ENCODE measurements at places on chromosomes 2 and 18. TPM values are rescaled to one million over a fixed set of nuclear protein-coding genes. Genes with fewer than 3 reads are reported as not detected.
A peak's percentile ranks its signal among the peaks of the same experiment; 100 is the strongest.

DNA sequence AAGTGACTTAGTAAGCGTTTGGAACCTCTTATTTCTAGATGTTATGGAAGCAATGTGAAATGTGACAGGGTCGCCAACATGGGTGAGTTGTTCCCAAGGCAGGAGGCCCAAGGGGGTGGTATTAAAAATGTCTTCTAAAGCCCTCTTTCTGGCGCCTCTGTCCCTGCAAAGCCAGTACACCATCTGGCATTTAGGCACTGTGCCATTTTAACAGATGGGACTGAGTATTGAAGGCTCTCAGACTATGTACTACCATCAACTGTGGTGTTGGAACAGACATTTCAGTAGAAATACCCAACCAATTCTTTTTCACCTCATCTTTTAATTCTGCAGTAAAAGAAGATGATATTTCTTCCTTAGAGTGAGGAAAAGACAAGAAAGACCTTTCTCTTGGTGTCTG, 384.5 kb upstream of the MMADHC start:
- no peak for DNase-seq

DNA sequence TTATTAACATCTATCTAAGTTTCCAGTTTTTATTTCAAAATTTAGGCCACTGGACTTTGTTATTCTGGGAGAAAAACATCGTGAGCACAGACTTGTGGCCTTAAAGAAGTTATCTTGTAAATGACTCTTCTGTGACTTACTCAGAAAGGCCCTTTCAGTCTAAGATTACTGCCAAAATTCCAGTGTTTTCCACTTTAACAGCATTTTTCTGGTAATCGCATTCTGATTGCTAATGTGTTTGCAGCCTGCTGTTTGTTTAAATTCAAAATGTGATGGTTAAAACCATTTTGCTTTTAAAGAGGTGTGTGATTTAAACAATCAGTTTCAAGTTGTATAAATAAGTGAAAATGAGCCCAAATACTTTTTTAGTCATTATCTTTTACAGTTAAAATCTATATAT, 136.7 kb upstream of the DAPL1 start:
- no peak for DNase-seq

GRCh38 chr18:2898186-2898640, 51.4 kb downstream of the EMILIN2 start:
- DNase-seq, result no peak

GRCh38 chr18:28175930-28176697, 816 bp downstream of the CDH2 start:
- no peak for DNase-seq

DNA sequence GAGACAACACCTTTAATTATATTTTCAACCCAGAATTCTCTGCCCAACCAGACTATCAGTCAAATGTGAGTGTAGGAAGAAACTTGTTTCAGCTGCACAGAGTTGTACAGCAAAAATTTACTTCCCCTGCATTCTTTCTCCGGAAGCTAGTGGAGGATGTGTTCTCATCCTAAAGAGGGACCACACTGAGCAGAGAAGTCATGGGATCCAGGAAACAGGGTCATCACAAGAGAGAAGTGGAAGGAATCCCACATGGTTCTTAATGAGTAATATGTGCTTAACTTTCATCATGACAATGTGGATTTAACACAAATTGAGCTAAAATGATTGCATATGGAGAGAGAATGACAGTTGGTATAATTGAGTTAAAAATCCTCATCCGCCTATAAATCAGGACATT, 78.2 kb downstream of the INPP4A start:
- no peak for DNase-seq

GRCh38 chr2:49028101-49028500, 126.2 kb downstream of the FSHR start:
- DNase-seq, result no peak

DNA sequence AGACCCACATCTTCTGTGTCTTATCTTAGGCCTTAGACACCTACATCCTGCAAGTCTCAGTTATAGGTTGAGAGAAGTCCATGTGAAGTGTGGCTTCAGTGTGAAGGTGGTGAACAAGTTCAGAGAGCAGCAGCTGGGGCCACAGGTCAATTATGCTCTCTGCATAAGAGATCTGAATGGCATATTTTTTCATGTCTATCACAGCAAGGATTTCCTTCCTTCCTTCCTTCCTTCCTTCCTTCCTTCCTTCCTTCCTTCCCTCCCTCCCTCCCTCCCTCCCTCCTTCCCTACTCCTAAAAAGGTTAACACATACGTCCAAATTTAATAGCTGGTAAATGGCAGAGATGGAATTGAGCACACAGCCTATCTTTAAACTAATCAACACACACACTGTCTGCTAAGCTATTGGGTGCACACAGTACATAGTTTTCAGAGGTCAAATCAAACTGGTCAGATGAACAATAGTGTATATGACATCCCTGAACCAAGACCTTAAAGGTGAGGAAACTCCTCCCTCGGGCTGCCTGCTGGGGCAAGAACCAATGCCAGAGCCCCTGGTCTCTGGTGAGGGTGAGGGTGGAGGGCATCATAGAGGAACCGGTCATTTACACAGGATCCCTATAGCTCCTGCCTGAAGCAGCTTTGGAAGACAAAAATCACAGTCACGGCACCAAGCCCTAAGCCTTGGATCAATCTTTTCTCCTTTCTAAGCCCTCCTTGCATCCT, 240.9 kb downstream of the ICOS start:
- DNase-seq, result no peak

FBLN7 gene
- 7.4 TPM for total RNA-seq

- no peak for DNase-seq
Observed at GRCh38 chr2:157866666-157867642, 9.2 kb downstream of the ACVR1 start.

DNA sequence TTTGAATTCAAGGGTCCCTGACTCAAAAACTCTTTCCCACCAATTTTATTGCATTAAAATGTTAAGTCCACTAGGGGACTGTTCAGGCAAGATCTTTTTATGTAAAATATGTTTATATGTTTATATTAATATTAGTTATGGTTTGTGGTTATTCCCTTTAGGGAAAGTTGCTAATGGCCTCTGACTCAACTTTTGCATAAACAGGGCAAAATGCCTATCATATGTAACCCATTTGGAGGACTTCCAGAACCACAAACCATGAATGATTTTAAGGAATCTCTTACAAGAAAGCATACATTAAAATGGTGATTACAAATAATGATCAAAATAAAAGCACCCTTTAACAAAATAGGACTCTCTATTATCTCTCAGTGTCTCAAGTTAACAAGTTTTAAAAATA, 1484.5 kb upstream of the ZEB2 start:
- DNase-seq, result no peak

INPP5D gene
- total RNA-seq, result 333 TPM

GRCh38 chr2:53994818-53995808, 24.3 kb upstream of the PSME4 start:
- DNase-seq, result no peak

DNA sequence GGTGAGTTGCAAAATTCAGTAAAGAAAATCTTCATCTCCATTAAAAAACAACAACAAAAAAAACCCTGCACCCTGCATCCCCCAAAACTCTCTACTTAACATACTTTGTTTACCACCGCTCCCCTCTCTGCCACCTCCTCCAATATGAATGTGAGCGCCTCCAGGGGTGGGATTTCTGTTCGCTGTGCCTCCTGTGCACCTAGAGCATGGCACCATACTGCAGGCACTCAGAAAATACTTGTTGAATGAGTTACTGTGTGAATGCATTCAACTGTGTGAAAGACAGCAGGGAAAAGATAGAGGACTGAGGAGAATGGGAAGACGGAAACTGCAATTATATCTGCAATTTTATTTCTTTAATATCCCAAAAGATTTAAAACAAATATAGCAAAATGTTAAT, 4.5 kb downstream of the CEBPZ start:
- DNase-seq, result no peak

DNA sequence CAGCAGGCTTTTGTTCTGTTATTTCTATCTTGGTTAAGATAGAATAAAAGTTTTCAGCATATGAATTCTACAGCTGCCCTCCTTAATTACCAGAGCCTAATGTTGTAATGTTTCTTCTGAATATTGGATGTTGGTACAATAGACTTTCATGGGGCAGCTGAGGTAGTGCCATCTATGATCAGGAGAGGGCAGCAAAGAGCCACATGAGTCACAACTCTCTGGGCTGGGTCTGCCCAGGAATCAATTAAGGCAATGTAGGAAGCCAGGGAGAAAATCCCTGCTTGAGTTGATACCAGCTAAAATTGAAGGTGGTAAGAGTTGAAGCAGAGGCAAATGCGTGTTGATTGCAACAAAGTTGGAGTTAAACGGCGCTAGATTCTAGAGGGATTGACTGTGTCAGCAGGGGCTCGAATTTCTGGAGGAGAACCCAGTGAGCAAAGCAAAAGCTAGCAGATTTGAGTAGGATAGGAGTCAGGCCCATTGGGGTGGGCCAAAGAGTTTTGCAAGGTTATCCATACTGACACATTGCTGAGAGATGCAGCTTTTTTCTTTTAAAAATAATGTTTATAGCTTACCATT, 10.6 kb upstream of the MC5R start:
- peak; percentile 87 for DNase-seq

APCDD1 gene
- total RNA-seq, result 5.4 TPM

NBAS gene
- 63.6 TPM for total RNA-seq

DNA sequence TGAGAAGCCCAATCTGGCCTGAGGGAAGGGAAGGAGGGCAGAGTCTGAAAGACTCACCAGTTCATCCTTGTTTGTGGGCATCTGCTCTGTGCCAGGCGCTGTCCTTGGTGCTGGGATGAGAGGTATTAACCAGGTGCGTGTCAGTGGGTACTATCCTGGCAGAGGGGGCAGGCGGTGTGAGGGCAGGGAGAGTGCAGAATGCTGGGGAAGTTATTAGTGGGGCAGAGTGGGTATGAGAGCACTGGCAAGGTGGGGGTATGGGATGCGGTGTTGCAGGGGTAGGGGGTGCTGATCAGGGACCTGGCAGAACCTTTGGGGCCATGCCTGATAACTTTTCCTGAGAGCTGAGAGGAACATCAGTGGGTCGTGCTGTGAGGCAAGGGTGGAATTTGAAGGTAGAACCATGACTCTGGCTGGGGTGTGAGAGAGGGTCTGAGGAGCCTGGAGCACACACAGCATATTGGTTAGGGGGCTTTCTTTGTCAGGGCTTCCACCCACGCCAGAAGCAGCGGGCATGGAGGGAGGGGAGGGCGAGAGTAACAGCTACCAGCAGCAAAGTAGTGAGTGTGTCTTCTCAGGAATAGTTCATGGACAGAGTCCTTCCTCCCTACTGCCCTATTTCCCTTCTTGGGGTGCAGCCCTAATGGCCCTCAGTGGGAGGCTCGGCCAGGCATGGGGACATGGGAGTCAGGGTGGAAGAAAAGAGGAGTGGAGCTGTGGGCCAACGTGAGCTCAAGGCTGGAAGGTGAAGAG, 290.7 kb downstream of the CYP26B1 start:
- DNase-seq, result no peak

CD302 gene
- total RNA-seq, result 17.9 TPM

HOXD1 gene
- total RNA-seq, result 11.5 TPM
